Omental fat pad (tissue), 4 donors: ENCODE measurements at places on chromosomes 5 and 9. TPM values are rescaled to one million over a fixed set of nuclear protein-coding genes. Genes with fewer than 3 reads are reported as not detected.

LCN6 gene
- 24.1 TPM for total RNA-seq

SH3TC2 gene
- total RNA-seq: 8.4 TPM

FOXD4L6 gene
- 0.25 TPM for total RNA-seq

PTPN3 gene
- total RNA-seq: 4.1 TPM

PDLIM4 gene
- 19.6 TPM for total RNA-seq

BTF3 gene
- total RNA-seq: 480 TPM

AHRR gene
- total RNA-seq: 0.25 TPM

GDA gene
- not detected for total RNA-seq

EFCAB9 gene
- total RNA-seq: not detected

HACD4 gene
- 5.9 TPM for total RNA-seq

FST gene
- 11.6 TPM for total RNA-seq

ROR2 gene
- total RNA-seq: 21.1 TPM

WDR38 gene
- not detected for total RNA-seq

GFI1B gene
- total RNA-seq: not detected

TAF11L4 gene
- not detected for total RNA-seq

SVEP1 gene
- 465 TPM for total RNA-seq
